Fibroblast of pulmonary artery (primary cell): ENCODE measurements at places on chromosomes 1 and 21.

DNA sequence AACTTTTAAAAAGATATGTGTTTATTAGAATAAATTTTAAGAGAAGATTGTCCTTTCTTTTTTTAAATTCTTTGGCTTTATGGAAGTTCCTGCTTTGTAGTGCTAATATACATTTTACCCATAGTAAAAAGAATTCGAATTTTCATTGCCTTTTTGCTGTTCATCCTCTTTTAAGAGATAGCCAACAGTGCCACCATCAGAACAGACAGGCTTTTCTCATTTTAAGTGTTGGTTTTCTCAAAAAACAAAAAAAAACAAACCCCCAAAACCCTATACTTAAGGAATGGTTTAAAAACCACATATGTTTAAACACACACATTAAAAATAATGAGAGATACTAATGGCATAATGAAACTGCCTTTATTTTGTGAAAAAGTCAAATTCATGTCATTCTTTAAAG is 118.8 kb downstream of the NEK7 start:
- no peak for DNase-seq

GRCh38 chr1:217630711-217631591 is at the start of the genes GPATCH2 and SPATA17:
Gene GPATCH2 (minus strand): TSS chr1:217631090. CDS start chr1:217630971, 119 bp downstream.
Gene SPATA17 (plus strand): TSS chr1:217631344. CDS start chr1:217631379, 35 bp downstream.
- peak; percentile 93 for DNase-seq

DNA sequence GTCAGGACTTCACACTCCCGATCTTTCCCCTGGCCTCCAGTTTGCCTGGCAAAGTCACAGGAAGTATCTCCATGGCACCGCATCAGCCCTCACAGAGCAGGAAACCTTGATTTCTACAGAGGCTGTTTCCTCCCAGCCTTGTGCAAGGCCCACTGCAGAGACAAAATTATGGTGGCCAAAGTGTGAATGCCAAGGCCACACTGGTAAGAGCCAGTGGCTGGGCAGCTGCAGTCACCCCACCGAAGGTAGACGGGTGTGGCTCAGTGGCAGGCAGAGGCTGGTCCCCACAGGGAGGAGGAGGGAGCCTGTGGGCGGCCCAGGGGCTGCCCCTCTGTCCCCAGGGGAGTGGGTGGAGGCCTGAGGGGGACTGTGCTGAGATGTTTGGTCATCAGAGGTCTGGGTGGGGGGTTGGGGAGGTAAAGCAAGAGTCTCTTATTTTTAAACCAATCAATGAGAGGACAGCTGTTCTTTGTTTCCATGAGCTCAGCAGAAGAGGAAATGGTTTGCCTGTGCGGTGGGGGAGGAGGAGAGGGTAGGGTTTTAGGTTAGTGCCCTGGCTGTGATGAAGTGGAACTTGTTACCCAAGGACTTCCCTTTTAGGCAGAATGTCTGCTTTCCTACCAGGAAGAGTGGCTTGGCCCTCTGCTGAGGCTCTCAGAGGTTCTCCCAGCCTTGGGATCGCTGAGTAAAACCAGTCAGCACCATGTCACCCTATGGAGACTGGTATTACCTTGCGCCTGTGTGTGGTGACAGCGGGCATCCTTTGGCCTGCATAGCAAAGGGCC is 18.0 kb upstream of the BTG2 start:
- DNase-seq, result peak; percentile 65

DNA sequence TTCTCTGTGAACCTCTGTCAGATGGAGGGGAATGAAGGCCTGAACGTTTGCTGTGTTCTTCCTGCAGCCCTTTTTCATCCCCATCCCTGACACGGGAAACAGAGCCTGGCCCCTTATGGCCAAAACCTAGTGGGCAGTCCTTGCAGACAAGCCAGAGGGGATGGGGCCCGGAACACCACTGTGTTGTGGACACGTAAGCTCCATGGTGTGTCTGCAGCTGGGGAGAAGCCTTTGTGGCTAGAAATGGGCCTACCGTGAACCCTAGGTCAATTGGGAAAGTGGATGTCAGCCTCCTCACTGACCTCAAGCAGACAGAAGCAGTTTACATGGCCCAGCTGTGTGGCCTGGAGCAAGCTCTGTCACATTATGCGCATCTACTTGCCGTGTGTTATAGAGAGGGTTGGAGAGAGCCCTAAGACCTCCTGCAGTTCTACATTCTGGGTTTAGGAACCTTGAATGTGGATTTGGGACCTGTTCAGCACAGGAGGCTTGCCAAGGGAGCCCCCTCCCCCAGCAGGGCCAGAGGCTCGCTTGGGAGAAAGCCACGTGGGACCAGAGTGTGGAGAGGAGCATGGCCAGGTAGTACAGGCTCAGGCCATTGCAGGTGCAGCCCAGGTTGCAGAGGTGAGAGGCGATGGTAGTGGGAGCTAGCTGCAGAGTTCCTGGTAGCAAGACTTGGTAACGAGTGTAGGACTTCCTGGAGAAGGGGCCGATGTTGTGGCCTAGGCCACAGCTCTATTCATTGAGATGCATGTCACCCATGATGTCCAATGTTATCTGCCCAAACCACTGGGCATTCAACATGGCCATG is 20.7 kb downstream of the PARS2 start:
- DNase-seq, result no peak

DNA sequence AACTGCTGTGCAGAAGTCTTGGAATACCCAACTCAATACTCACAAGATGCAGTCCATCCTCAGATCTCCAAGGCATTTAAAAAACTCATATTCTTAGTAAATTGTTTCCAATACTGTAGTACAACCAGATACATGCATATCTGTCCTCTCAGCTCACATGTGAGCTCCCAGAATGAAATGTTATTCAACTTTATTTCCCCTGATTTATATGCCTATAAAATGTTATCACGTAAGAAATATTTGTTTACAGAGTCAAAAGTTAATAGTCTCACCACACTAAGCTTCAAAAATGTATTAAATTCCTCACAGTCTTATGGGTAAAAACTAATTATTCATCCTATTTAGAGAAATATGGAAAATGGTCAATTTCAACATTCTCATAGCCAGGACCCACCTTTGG is 56.6 kb downstream of the LTN1 start:
- no peak for DNase-seq

- peak; percentile 75 for DNase-seq
These were observed 3.5 kb upstream of the RIMS3 start for GRCh38 chr1:40668769-40669525.

GRCh38 chr1:41557751-41558455 is 73.4 kb upstream of the EDN2 start:
- no peak for DNase-seq
